Stimulated activated CD4-positive, alpha-beta T cell treated with anti-CD3 and anti-CD28 coated beads, TNF-alpha, amount 100 ng/mL, for 4 hours (primary cell): ENCODE measurements at places on chromosomes 11 and 22.

- DNase-seq = no peak
Observed at GRCh38 chr11:38156495-38157146, 1558.6 kb upstream of the RAG2 start.

GRCh38 chr11:20783220-20783619, 113.8 kb downstream of the NELL1 start:
- no peak for DNase-seq

GRCh38 chr11:111639226-111639925, 37.1 kb downstream of the SIK2 start:
- DNase-seq = no peak

GRCh38 chr11:67542169-67542568, 18.9 kb upstream of the CABP2 start:
- no peak for DNase-seq

DNA sequence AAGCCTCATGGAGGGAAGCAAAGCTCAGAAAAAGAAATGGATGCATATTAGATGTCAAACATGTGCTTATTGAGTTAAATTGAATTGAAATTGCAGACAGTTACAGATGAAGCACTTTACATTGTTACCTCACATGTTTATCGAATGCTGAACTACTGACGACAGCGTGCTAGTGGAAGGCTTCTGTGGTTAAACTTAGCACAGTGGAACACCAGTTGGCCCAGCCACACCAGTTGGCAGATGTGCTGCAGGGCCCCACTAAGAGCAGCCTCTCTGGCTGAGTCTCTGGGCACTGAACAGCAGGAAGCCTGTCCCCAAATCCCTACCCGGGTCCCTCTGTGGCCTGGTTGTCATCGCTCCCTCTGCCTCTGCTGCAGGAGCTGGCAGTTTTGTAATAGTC, 242.1 kb downstream of the NTM start:
- no peak for DNase-seq

DNA sequence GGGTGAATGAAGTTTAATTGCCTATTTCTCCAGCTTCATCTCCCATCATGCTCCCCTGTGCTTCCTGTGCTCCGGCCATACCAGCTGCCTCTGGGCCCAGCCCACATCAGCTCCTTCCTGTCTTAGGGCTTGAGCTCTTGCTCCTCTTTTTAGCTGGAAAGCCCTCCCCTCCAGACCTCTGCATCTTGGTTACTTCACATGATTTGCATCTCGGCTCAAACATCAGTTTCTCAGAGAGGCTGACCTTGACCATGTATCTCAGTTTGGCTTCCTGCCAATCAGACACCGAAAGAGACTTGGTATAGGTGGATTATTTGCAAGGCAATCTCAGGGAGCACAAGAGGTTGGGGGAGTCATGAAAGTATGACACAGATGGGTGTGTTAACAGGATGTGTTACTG, 73.2 kb upstream of the TIMP3 start:
- no peak for DNase-seq

- DNase-seq = no peak
Observed at GRCh38 chr11:57387289-57388030, 3.0 kb downstream of the PRG2 start.

- DNase-seq = no peak
Observed at GRCh38 chr22:24578355-24579257, 14.3 kb downstream of the LRRC75B start.

DNA sequence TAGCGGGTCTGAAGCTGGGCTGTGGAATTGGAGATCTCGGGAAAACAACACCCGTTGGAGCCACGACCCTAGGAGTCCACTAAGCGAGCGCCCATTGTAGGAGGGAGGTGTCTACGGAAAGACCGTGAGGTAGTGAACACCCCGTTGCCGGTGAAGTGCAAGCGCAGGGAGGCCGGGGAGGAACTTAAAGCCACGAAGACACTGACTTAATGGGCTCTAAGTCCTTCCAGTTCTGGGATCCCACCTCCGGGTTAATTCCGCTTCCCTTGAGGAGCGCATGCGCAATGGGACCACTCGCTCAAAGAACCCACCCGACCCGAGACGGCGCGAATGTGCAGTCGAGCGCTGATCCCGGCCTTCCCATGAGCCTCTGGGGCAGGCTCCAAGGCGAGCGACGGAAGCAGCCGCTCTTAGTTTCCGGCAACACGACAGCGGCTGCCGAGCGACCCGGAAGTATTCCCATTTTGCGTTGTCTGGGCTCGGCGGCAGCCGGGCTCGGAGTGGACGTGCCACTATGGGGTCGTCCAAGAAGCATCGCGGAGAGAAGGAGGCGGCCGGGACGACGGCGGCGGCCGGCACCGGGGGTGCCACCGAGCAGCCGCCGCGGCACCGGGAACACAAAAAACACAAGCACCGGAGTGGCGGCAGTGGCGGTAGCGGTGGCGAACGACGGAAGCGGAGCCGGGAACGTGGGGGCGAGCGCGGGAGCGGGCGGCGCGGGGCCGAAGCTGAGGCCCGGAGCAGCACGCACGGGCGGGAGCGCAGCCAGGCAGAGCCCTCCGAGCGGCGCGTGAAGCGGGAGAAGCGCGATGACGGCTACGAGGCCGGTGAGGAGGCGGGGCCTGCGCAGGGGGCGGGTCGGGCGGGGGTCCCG, at the start of gene SART1:
TSS of gene SART1 (plus strand) at position 468 of the 874 bp plus-strand sequence. CDS start at position 515, 47 bp downstream.
- peak; percentile 92 for DNase-seq

DNA sequence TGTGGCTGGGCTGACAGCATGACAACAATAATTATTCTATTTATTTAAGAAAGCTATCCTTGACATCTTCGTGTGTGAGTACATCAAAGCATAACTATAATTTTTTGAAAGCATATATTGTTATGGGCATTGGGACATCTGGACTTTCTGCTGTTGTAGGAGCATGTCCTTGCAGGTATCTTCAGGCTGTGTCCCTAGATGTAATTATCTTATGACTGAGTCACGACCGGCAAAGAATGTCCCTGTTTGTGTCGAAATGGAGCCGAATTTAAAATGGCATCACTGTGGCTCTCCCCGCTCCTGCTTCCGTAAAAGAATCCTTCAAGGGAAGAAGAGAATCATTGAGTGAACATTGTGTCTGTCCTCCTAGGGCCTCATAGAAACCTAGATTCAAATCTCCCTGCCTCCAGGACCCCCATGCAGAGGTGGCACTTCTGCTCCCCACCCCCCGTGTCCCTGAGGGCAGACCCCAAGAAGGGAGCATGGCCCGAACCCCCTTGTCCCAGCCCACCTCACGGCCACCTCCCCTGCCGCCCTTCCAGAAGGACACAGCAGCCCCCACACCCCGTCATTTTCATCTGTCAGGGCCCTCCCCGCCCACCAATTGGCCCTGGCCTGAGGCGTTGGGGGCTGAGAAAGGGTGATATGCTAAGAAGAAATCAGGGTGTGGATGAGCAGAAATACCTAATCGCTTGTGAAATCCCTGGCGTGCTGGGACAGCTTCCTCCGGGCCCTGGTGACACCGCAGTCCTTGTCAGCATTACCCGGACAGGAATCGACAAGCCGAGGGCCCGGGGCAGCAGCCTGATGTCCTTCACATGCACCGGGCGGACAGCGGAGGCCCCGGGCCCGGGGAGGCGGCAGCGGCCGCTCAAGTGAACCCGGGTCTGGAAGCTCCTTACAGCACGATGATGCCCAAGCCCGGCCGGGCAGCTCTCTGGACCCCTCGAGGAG, 48.6 kb upstream of the SLC22A12 start:
- no peak for DNase-seq

- DNase-seq = no peak
Observed at GRCh38 chr11:46639197-46639839, 22.0 kb downstream of the ATG13 start.

DNA sequence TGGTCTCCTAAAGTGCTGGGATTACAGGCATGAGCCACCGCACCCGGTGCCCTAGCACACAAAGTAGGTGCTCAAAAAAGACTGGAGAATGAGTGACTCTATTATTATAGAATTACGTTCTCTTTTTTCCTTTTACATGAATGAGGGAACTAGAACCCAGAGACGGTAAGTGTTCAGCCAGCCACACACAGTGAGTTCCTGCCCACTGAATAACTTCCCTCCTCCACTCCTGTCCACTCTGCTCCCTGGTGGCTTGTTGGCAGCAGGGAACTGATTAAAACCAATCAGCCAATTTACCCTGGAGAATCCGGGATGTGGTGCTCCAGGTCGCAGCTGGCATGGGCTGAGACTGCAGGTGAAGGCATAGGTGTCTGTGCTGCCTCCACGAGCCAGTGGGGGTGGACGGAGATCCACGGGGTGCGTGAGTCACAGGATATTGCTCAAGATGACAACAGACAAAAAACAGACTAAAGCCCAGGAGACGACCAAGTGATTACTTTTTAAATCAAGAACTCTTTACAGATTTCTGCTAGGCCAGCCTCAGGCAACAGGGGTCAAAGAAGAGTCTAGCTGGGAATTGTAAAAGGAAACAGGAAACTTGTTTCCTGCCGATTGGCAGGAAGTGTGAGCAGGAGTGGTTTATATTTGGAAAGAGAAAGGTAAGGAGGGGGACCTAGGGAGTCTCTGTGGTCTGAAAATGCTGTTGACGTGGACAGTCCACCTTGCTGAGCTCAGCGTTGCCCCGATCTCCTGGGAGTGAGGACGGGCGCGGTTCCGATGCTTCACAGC, 95.2 kb upstream of the TP53I11 start:
- peak; percentile 6 for DNase-seq

- DNase-seq = no peak
Observed at GRCh38 chr22:41368543-41369423, 13.0 kb upstream of the TEF start.

DNA sequence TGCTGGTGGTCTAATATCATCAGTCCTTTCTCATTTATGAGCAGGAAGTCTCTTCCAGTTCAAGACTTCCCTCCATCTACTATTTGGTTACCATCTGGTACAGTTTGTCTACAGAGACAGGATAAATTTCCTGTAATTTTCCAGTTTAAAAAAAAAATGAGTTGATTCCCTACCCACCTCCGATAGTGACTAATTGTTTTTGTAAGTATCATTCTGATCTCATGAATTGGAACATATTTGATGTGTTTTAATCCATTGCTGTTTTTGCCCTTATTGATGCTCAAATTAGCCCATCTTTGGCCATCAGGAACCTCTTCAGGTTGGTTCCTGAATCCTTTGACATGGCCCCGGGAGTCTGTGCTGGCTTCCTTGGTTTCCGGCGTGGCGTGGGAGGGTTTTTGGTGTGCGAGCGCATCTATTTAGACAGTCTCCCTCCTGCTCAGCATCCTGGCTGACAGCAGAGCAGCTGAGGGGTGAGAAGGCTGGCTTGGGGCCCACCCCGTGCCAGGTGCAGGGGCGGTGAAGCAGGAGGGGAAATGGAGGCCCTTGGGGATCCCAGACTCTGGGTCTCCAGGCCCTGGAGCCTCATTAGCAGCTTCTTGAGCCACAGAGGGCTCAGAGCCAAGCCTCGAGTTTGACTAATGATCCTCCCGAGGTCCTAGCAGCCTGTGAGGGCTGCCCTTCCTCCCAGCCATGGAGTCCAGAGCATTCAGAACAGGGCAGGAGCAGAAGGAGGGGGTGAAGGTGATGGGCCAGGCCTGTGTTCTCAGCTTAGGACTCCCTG, 6.8 kb downstream of the OMP start:
- DNase-seq = no peak

- DNase-seq = no peak
Observed at GRCh38 chr11:2166091-2166851, 5.3 kb upstream of the INS start.
